AG10803 (cell line): ENCODE measurements at places on chromosomes 7 and 10.
A peak's percentile ranks its signal among the peaks of the same experiment; 100 is the strongest.

DNA sequence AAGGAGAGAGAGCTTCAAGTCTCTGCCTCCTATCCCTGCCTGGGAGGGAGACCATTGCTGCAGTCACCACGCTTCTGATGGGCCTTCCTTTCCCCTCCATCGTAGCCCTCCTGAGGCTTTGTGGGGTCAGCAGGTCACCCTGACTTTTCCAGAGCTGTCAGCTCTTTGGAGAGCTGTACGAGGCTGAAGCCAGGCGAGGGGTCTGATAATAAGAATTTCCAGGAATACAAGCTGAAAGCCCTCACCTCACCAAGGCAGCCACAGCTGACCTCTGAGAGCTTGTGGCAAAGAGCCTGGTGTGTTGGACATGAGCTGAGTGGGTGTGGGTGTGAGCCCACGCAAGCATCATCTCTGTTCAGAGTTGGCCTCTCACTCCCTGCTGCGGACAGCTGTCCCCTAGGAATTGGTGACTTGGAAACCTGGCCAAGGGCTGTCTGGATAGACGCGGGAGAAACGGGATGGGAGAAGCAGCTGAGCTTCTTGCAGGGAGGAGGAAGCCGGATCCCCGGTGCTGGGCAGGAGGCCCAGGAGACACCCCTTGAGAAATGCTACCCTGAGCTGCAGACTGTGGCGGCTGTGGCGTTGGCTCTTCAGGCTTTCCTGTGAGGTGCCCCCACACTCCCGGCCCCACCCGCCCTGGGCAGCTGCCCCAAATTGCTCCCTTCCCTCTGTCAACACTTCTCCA is 122.1 kb upstream of the BTBD16 start:
- DNase-seq, result peak; percentile 43

- DNase-seq, result no peak
These were observed 225.7 kb downstream of the PLXDC2 start for GRCh38 chr10:20041931-20042330.

GRCh38 chr7:70356085-70356786 is 758.0 kb downstream of the AUTS2 start:
- DNase-seq, result no peak

DNA sequence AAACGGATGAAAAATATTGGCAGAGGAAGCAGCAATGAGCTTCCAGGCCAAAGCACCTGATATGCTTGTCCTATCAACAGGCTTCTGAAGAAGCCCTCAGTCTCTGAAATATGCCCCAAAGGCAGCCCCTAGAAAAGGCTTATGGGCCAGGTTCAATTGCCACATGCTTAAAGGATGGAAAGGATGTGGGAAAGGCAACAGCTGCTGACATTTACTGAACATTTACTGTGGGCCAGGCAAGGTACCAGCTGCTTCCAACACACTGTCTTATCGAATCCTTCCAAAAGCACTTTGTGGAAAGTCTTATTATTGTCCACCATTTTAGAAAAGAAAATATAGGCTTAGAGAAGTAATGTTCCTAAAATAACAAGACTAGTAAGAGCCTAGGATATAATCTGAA is 56.5 kb downstream of the DOCK4 start:
- no peak for DNase-seq

- no peak for DNase-seq
These were observed 34.9 kb downstream of the GBX1 start for GRCh38 chr7:151132461-151133205.

- DNase-seq, result no peak
These were observed 26.0 kb downstream of the DOCK4 start for GRCh38 chr7:112180223-112180622.
